ENCODE measurements at places on chromosomes 13 and 19.

DNA sequence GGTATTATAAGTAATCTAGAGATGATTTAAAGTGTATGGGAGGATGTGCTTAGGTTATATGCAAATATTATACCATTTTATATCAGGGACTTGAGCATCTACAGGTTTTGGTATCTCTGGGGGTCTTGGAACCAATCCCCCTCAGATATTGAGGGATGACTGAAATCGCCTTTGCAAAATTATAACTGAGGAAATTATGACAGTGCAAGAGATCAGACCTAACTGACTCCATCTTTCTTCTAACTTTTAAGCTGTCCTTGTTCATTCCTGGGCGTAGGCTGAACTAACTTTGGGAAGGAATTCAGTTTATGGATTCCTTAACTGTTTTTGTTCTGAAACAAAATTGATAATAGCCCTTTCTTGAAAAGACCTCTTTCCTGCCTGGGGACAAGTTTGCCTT is 190.7 kb upstream of the KL start:
- no peak for DNase-seq

GRCh38 chr19:29671393-29672160 is 6.3 kb downstream of the PLEKHF1 start:
- DNase-seq, result peak; percentile 66

DNA sequence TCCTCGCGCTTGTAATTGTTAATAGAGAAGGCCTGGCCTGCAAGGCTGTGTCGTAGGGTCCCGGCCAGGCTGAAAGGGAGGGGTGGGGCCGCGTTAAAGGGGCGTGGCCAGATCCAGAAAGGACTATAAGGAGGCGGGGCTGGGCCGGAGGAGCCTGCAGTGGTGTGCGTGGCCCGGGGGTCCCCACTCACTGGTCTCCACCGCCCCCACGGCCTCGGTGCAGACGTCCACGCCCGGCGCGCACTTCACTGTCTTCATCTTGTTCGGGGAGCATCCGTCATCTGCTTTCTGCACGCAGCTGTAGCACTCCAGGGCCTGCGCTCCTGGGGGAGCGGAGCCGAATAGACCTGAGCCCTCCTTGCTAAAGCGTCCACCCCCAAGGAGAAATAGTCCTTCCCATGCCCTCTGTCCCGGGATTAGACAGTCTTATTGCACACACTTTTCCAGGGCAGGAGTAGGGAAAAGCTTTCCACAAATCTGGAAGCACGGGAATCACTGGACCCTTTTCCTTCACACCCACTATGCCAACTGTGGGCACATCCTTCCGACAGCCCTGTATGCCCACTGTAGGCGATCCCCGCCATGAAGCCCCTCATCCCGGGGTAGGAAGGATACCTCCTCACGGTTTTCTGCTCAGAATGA is 1.2 kb downstream of the LYPD3 start:
- peak; percentile 57 for DNase-seq

DNA sequence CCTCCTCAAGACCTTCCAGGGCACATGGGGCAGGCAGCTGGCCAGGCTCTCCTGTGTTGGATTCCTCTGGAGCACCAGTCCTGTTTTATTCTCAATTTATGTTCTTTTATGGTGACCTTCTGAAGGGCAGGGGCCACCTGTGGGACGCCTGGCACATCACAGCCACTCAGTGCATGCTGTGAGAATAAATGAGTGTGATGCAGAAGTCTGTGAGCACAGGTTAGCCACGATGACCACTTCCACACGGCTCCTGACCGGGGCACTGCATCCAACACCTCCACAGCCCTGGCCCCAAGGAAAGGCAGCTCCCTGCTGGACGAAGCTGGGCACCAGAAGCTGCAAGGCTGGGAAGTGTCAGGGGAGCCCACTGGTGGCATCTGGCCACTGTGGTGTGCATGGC is 122.8 kb downstream of the CRYL1 start:
- DNase-seq, result no peak

DNA sequence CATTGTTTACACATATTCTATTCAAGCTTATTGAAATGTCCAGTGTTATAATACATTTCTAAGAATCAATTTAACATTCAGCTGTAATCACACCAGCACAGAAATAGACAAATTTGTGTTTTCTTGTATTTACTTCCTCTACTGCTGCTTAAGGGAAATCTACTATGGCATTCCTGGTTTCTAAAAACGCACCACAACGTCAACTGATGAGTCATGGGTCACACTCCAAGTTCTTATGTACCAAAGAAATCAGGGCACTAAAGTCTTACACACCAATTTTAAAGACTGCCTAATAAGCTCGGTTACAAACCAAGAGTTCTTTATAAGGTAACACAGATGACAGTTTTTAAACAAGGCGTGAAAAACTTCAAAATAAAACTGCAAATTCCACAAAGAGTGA is 13.2 kb downstream of the LNX2 start:
- no peak for DNase-seq

- no peak for DNase-seq
These were observed at the start of gene OR1M1 for GRCh38 chr19:9086761-9087160. Gene OR1M1 (plus strand): TSS chr19:9087061. CDS start chr19:9093245, 6,184 bp downstream.

DNA sequence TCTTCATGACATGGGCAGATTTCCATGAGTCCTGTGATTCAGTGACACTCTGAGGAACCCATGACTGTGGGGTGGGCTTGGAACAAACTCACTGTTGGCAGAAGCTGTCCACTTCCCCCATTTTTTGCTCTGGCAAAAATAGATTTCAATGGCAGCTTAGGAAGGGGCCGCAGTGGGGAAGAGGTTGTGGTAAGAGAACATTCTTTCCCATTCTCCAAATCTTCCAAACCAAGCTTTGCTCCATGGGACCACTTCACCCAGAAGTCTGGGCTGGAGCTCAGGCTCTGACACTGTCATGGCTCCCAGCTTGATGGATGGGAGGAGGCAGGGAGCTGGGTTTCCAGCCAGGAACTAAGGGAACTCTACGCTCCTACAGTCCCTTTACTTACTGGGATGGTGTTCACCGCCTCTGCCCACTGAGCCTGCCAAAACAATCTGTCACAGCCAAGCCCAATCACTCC is 24.9 kb upstream of the MEDAG start:
- DNase-seq, result no peak

All from stimulated activated CD8-positive, alpha-beta memory T cell treated with anti-CD3 and anti-CD28 coated beads, Interleukin-15, amount 100 ng/mL, for 1 hour (primary cell).